Effector CD8-positive, alpha-beta T cell (primary cell): ENCODE measurements at places on chromosomes 2 and 18.

- DNase-seq, result no peak
Observed at GRCh38 chr2:23404426-23404825, 19.4 kb downstream of the KLHL29 start.

GRCh38 chr2:9037166-9037565 lies 33.7 kb upstream of the MBOAT2 start:
- DNase-seq, result no peak

- DNase-seq, result no peak
Observed at GRCh38 chr2:58932801-58933200, 691.7 kb upstream of the FANCL start.

DNA sequence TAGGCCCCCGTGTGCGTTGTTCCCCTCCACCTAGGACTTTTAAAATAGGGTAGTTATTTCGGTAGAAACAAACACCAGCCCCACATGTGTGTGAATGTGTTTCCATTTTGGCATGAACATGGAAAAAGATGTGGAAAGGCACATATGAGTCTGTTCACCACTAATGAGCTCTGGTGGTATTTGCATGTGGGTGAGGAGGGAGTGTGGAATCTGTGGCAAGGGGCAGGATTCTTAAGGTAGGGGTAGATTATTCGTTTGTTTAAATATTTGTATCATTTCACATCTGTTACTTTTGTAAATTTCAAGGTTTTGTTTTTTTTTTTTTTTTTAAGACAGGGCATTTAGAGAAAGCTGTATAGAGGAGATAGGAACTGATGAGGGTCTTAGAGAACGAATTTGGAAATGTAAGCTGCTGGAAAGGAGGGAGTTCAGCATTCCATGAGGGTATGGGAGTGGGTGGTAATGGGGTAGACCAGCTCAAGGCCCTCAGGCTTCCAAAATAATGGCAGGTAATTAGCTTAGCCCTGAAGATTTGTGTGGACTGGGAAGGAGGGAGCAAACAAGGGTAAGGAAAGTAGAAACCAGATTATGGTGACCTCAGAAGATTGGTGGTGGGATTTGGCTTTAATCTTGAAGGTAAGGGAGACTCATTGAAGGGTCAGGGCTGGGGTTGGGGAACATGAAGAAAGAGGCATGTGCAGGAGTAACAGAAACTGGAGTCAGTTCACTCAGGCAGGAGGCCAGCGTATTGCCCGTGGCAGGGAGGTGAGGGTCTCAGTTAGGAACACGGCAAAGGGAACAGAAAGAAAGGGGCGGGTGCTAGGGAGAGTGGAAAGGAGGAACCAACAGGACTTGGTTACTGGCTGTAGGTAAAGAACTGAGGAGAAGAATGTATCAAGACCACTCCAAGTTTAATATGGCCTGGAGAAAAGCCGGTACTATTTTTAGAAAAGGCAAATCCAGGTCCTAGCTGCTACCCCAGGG lies 123.6 kb downstream of the PLB1 start:
- no peak for DNase-seq

- DNase-seq, result no peak
Observed at GRCh38 chr2:196131949-196132925, 39.1 kb downstream of the STK17B start.

DNA sequence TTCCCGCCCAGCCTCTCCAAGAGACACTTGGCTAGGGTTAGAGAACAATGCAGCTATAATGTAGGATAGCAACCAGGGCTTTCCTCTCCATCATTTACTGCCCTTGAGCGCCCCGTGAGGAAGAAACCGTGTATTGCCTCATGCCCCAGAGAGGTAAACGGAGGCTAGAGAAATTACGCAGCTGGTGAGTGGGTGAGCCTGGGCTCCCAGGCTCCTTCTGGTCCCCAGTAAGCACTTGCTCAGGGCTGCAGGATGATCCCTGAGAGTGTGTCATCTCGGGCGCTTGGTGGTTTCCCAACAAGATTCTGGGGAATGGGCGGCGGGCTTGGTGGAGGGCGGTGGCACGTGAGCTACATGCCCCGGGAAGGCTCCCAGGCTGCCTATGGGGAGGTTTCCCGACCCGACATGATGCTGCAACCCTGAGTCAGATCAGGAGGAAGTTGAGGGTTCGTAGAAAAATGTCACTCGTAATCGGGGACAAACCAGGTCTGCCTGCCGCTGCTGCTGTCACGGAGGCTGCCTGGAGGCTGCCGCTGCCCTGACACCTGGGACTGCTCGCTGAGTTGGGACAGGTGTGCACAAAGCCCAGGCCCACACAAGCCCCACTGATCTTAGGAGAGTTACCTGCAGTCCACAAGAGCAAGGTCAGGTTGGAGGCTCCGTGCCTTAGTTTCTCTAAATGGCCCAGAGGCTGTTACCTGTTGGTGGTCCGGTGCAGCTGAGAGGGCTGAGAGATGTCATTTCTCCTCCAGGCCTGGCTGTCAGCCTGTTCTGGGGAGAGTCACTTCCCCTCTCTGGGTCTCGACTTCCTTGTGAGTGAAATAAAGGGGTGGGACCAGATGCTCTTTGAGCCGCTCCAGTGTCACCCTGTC lies at the start of gene GPR55:
Gene GPR55 (minus strand): TSS at position 773 of the 872 bp plus-strand sequence. CDS start 14,280 bp downstream, outside the sequence.
- peak; percentile 10 for DNase-seq

- no peak for DNase-seq
Observed at GRCh38 chr2:18795906-18796305, 206.5 kb upstream of the NT5C1B start.

- no peak for DNase-seq
Observed at GRCh38 chr2:105645031-105645937, 99.4 kb upstream of the NCK2 start.
